ENCODE measurements at places on chromosomes 1 and 21.

DNA sequence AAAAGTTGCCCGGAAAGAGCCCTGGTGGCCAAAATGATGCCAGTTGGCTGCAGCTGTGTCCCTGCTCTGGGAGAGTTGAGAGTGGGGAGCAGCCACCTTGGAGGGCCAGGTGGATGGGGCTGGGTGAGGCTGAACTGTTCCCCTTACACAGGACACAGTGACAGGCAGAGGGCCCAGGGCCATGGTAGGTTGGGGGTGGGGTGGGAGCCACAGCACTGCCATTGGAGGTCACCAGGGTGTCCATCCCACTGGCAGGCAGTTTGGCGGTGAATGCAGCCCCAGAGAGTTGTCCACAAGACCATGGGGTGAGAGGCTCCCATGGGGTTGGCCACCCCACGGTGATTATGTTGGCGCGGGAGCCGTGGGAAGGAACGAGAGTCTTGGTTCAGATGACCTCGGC is 87.7 kb downstream of the POFUT2 start:
- no peak for DNase-seq

GRCh38 chr1:27615346-27616192 is 11.6 kb upstream of the AHDC1 start:
- DNase-seq, result no peak

GRCh38 chr1:70205071-70205433 is 327 bp downstream of the LRRC40 start:
- no peak for DNase-seq

GRCh38 chr1:186629341-186629740 is 50.9 kb downstream of the PTGS2 start:
- no peak for DNase-seq

DNA sequence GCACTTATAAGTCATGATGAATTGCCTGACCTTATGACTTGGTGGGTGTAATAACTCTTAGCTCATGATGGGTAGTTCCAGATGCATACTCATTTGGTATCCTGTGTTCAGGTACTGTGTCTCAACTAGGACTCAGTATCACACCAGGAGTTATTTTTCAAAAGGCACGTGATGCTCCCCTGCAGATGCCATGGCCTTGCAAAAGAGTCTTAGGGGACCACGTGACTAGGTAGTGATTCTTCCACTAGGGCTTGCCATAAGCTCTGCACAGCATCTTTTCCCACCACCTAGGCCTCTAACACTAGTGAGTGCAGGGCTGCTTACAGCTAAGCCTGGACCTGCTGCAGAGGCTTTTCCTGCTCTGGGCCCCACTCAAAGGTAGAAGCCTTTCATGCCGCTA is 3.9 kb upstream of the FCAMR start:
- DNase-seq, result no peak

DNA sequence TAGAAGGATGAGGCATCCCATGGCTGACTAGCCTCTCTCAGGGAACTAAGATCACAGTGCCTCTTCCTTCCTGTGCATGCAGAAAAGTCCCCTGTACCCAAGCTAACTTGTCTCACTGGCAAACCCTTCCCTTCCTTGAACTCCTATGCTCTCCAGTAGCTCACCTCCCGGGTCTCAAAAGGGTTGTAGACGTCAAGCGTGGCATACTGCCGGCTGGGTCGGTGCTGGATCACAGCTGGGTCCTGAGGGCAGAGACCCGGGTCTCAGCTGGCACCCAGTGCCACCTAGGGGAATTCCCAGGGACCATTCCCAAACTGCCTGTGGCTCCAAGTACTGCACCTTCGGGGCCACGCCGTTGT is 688 bp downstream of the SCAMP3 start:
- no peak for DNase-seq

DNA sequence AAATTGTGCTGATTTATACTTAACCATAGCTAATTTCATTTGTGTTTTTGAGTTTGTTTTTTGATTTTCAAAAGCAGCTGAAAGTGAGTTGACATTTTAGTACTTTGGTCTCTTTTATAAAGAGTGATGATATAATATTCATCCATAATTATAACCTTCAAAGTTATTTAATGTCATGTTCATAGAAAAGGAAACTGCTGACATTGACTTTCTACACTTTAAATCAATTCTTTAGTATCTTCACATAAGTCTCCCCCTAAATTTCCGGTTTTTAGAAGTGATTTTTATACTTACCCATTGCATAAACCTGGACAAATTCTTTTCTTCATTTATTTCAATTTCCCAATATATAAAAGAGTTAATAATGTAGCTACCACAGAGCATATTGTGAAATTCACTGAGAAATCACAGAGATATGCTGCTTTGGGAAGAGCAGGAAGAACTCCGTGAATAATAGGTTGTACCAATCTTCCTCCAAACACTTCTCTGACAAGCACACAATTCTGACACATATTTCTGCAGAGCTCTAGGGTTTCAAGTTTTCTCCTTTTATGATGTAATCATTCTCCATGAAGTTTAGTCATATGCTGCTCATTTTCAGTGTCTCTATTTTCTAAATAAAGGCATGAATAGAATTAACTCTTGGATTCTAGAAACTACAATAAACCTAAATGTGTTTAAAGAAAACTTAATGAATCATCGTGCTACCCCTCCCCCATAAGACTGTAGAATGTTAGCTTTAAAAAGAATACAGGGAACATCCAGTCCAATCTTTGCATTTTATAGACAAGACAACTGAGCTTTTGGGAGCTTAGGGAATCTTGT is 25.6 kb upstream of the CDC42BPA start:
- DNase-seq, result no peak

- DNase-seq, result no peak
These were observed 145.0 kb upstream of the ZC3H11B start for GRCh38 chr1:219757890-219758289.

DNA sequence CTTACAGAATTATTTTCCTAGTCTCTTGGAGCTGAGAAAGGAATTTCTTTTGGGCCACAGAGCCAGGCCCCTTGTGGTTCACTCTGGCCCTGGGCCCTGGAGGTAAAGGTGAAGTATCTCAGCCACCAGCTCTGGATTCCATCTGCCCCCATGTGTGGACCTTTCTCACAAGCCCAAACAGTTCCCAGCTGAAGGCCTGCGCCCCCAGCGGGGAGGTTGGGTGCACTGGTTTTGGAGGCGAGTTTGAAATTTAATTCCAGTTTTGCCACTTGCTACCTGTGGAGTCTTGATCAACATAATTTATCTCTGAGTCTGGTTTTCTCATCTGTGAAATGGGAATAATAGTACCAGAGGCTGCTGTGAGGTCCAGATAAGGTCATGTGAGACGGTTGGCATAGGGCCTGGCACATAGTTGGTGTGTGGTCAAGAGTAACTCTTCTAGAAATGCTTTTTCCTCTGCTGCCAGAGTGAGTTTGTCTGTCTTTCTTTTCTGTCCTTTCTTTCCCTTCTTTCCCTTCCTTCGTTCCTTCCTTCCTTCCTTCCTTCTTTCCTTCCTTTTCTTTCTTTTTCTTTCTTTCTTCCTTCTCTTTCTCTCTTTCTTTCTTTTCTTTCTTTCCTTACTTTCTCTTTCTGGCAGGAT is 6.1 kb downstream of the AGTRAP start:
- no peak for DNase-seq

DNA sequence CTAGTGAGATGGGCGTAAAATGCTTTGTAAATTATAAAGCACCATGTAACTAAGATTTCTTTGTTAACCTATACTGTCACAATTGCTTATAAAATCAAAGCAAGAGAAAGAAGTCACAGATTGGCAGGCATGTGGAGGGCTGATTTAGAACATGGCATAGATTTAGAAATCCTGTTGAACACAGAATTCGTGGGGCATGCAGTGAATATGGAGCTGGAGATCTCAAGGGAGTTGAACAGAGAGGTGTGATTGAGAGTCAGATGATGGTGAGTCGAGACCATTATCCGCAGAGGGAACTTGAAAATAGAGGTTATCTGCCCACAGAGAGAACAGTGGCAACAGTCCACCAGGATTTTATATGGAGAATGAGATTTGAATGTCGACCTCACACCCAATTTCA is 27.6 kb downstream of the PBX1 start:
- no peak for DNase-seq
